Esophagus muscularis mucosa (tissue), 4 donors: ENCODE measurements at places on chromosomes 12 and 14. TPM values are rescaled to one million over a fixed set of nuclear protein-coding genes. Genes with fewer than 3 reads are reported as not detected.
A peak's percentile ranks its signal among the peaks of the same experiment; 100 is the strongest.

- DNase-seq = no peak
- H3K4me3 ChIP-seq = no peak overlapping the region
- no peaks in the 10 kb centered on the region for H3K27me3 ChIP-seq
- no peaks in the 10 kb centered on the region for H3K4me1 ChIP-seq
Observed at GRCh38 chr14:82366803-82367202, 833.1 kb upstream of the SEL1L start.

DNA sequence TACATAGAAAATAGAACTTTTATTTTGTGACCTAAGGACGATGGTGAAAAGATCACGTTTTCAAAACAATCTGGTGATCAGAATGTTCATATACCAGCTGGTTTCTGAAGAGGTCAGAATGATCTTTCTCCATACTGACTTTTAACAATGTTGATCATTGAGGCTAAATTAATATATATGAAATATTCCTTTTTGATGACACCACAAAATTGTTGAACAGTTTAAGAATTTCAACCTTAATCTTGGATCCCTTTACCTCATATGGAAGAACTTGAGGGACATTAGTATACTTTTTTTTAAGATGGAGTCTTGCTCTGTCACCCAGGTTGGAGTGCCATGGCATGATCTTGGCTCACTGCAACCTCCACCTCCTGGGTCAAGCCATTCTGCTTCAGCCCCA is 2.8 kb upstream of the REP15 start:
- no peaks in the 10 kb centered on the region for H3K4me1 ChIP-seq
- DNase-seq = no peak
- H3K4me3 ChIP-seq = no peak overlapping the region

- no peak overlapping the region for H3K27ac ChIP-seq
- no peak overlapping the region for H3K4me3 ChIP-seq
- no peaks in the 10 kb centered on the region for H3K27me3 ChIP-seq
- H3K36me3 ChIP-seq = no peaks in the 10 kb centered on the region
Observed at GRCh38 chr12:49515266-49515665, 23.6 kb upstream of the KCNH3 start.

- no peaks in the 10 kb centered on the region for H3K36me3 ChIP-seq
- H3K4me1 ChIP-seq = no peaks in the 10 kb centered on the region
- H3K27ac ChIP-seq = no peak overlapping the region
- DNase-seq = no peak
Observed at GRCh38 chr14:47596860-47597259, 78.5 kb downstream of the MDGA2 start.

DNA sequence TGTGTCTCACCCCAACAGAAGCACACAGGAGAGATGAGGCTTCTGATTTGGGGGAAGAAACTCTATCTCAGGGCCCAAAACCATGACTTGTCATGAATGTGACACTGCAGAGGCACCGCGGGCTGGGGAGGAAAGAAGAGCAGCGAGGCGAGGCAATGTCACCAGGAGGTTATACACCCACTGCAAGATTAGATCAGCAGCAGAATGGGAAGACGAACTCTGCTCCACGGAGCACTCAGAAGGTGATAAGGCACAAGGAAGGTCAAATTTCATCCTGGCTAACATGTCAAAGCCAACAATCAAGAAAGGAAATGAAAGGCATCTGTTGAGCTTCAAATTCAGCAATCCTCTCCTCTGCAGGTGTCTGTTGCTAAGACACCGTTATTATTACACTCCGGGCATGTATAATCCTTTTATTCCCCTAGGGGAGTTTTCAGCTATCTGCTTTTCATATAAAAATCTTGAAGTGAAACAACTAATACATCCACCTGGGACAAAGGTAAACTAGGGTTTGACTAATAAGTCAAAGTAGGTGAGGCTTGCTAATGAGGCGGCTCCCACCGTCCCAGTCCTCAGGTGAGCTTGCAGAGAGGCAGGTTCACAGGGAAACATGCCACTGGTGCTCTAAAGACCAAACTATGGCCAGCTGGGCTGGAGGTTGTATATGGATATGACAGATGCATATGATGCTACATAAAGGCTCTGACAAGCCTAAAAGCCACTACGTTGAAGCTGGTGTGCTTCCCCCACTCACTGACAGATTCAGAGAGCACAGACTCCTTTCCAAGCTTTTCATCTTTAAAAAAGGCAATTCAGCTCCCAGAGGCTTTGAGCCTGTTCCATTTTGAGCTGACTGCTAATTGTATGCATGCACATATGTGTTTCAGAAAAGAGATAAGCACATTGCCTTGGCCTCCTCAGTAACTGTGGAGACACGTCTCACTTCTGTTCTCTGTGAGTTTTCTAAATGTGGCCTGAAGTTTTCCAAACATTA is 221.2 kb downstream of the NELL2 start:
- H3K36me3 ChIP-seq = no peaks in the 10 kb centered on the region

DNA sequence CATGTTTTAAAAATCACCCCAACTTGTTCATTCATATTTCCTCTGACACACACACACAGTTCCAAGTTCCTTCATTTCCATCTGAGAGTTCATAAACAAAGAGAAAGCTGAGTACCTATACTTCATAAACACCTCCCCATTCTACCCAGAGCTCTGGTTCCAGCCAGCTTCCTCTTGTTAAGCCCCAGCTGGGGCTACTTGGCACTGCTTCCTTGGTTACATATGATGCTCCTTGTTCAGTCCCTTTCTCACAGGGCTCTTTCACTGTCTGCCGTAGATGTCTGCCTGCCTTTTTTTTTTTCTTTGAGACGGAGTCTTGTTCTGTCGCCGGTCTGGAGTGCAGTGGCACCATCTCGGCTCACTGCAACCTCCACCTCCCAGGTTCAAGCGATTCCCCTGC is 77.5 kb downstream of the COX16 start:
- H3K27me3 ChIP-seq = peaks cover 21% of the 10 kb centered on the region
- H3K36me3 ChIP-seq = no peaks in the 10 kb centered on the region
- no peak for DNase-seq
- H3K4me1 ChIP-seq = no peaks in the 10 kb centered on the region
- H3K27ac ChIP-seq = no peak overlapping the region

- peak overlapping the region; percentile 59 for H3K27ac ChIP-seq
- DNase-seq = no peak
- H3K27me3 ChIP-seq = no peaks in the 10 kb centered on the region
- H3K4me3 ChIP-seq = no peak overlapping the region
Observed at GRCh38 chr14:69355607-69356281, 42.4 kb downstream of the ERH start.

DNA sequence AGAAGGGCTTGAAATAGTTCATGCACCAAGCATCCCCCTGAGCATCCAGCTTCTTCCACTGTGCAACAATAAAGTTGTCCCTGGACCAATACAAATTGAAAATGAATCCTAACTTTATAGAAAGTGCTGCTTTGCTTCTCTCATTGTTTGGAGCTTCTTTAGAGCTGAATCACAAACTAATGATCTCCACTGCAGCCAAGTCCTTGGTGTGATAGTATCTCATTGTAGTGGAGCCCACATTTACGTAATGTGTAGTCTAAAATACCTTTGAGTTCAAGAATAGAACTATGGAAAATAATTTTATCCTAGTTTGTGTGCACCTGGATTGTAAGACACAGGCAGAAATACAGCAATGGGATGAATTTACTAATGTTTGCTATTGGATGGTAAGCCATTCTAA is 319.9 kb downstream of the EGLN3 start:
- H3K27me3 ChIP-seq = no peaks in the 10 kb centered on the region
- H3K4me1 ChIP-seq = no peaks in the 10 kb centered on the region
- H3K27ac ChIP-seq = no peak overlapping the region
- no peak overlapping the region for H3K4me3 ChIP-seq
- DNase-seq = no peak

- H3K4me1 ChIP-seq = peaks cover 4% of the 10 kb centered on the region
- no peaks in the 10 kb centered on the region for H3K27me3 ChIP-seq
- no peak overlapping the region for H3K27ac ChIP-seq
- H3K36me3 ChIP-seq = peaks cover 95% of the 10 kb centered on the region
- no peak for DNase-seq
- no peak overlapping the region for H3K4me3 ChIP-seq
Observed at GRCh38 chr14:23385244-23385641, 8.4 kb downstream of the CMTM5 start.

DNA sequence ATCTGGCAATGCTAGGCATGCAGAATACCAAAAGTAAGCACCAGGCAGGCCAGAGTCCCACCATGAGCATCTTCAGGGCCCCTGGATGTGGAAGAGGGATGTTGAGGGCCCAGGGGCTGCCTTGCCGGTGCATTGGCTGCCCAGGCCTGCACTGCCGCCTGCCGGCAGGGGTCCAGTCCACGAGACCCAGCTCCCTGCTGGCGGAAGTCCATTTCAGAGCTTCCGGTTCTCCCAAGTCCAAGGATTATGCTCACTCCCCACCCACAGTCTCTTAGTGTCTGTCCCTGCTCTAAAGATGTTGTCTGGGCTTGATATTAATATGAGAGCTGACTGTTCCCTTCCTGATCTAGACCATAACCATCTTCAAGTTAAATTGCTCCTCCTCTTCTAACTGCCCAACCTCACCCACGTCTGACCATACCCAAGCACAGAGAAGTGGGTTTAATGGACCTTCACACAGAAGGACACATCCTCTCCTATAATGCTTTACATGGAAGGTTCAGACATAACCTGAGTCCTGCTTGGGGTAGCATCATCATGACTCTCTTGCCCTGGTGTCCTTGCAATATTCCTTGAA is 117.4 kb downstream of the DAD1 start:
- peaks cover 3% of the 10 kb centered on the region for H3K4me1 ChIP-seq
- no peaks in the 10 kb centered on the region for H3K36me3 ChIP-seq
- no peak for DNase-seq
- no peak overlapping the region for H3K27ac ChIP-seq
- H3K4me3 ChIP-seq = no peak overlapping the region
- H3K27me3 ChIP-seq = no peaks in the 10 kb centered on the region

- no peaks in the 10 kb centered on the region for H3K27me3 ChIP-seq
- DNase-seq = no peak
- peak overlapping the region; percentile 1 for H3K4me3 ChIP-seq
Observed at GRCh38 chr14:54712465-54713200, 145.7 kb downstream of the SAMD4A start.

DNA sequence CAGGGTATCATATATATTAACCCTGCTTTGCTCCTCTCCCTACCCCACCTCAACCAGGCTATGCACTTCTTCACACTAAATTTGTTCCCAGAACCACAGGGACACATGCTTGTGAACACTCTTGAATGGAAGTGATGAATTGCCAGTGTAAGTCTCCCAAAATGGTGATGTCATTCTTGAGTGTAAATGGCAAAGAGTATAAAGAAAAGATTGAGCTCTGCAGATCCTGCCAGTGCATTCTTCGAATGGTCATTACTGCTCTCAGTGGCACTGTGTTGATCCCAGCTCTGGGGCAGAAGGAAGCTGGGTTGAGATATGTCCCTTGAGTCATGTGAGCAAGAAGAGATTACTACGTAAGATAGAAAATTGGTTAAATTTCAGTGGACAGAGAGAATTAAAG is 313.1 kb downstream of the TMEM117 start:
- no peak for DNase-seq
- H3K4me3 ChIP-seq = no peak overlapping the region
- H3K4me1 ChIP-seq = no peaks in the 10 kb centered on the region

- no peak overlapping the region for H3K4me3 ChIP-seq
- peaks cover 3% of the 10 kb centered on the region for H3K4me1 ChIP-seq
- no peaks in the 10 kb centered on the region for H3K27me3 ChIP-seq
- H3K36me3 ChIP-seq = no peaks in the 10 kb centered on the region
Observed at GRCh38 chr12:41055875-41056577, 132.1 kb upstream of the PDZRN4 start.

GRCh38 chr12:56955631-56956256 is 1.7 kb downstream of the RDH16 start:
- H3K36me3 ChIP-seq = no peaks in the 10 kb centered on the region
- no peaks in the 10 kb centered on the region for H3K27me3 ChIP-seq
- H3K27ac ChIP-seq = no peak overlapping the region
- no peak overlapping the region for H3K4me3 ChIP-seq

DNA sequence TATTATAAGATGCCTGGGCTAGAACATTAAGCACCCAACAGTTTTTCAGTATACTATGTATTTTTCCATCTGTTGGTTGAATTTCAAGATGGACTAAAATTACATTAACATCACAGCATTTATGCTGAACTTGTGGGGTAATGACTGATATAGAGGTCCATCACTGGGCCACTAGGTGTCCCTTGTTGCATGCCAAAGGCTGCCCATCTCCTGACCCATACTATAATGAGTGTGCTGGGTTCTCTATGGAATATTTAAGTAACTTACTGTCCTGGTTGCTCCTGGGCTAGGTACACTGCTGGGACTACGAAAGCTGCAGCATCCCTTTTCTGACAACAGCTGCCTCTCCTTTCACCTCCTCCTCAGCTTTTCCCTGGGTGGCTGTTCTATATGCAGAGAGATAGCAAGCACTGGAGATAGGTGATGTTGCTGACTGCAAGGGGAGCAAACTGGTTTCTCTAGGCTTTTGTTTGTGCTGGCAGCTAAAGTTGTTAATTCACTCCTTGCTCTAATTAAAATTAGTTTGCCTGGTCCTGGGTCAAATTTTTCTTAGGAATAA is 138.6 kb upstream of the TRHDE start:
- H3K36me3 ChIP-seq = no peaks in the 10 kb centered on the region
- no peak for DNase-seq
- no peaks in the 10 kb centered on the region for H3K27me3 ChIP-seq
- no peak overlapping the region for H3K27ac ChIP-seq
- H3K4me1 ChIP-seq = no peaks in the 10 kb centered on the region

DNA sequence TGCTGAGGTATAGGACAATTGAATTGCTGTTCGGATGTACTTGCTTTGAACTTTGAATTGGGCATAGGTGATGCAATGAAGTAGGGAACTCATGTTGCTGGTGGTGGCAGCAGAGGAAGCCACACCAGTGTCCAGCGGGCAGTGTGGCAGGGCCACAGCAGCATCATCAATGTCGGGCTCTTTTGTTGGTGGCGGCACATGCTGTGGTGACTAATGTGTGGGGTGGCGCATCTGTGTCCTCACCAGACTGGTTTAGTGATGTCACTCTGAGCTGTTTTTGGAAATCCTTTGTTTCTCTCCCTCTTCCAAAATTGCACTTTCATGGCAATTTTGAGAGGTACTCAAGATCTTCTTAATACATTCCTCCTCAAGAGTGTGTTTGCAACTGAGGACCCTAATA is 187.6 kb downstream of the ETNK1 start:
- DNase-seq = no peak
- no peaks in the 10 kb centered on the region for H3K4me1 ChIP-seq
- H3K4me3 ChIP-seq = no peak overlapping the region
- no peaks in the 10 kb centered on the region for H3K27me3 ChIP-seq
- H3K36me3 ChIP-seq = no peaks in the 10 kb centered on the region

GRCh38 chr12:51788876-51789275 is 59.6 kb downstream of the FIGNL2 start:
- no peak overlapping the region for H3K4me3 ChIP-seq
- no peaks in the 10 kb centered on the region for H3K27me3 ChIP-seq
- H3K4me1 ChIP-seq = no peaks in the 10 kb centered on the region
- H3K36me3 ChIP-seq = no peaks in the 10 kb centered on the region
- H3K27ac ChIP-seq = no peak overlapping the region

Gene PRPH
- total RNA-seq = 10.4 TPM

Gene DCN
- total RNA-seq = 1,968 TPM

Gene BICDL1
- 0.83 TPM for total RNA-seq

Gene ZFHX2
- 1.2 TPM for total RNA-seq

Gene SLC35E3
- 3.3 TPM for total RNA-seq

Gene CLEC9A
- total RNA-seq = 0.17 TPM
